ENCODE measurements at places on chromosomes 5 and 9. TPM values are rescaled to one million over a fixed set of nuclear protein-coding genes. Genes with fewer than 3 reads are reported as not detected.

ENTPD8 gene
- polyA plus RNA-seq, result not detected

TMEM252 gene
- not detected for polyA plus RNA-seq

TLR4 gene
- 0.07 TPM for polyA plus RNA-seq

GLE1 gene
- 33.2 TPM for polyA plus RNA-seq

SLC6A7 gene
- 4.6 TPM for polyA plus RNA-seq

FOXD4 gene
- 2.3 TPM for polyA plus RNA-seq

AGXT2 gene
- not detected for polyA plus RNA-seq

COL23A1 gene
- polyA plus RNA-seq, result 0.12 TPM

OR1L4 gene
- polyA plus RNA-seq, result not detected

PAPPA gene
- polyA plus RNA-seq, result 0.40 TPM
